Transverse colon (tissue), 4 donors: ENCODE measurements at places on chromosomes 11 and 22.

- DNase-seq = peak; percentile 90
Measured at GRCh38 chr11:65856689-65857499, 1.1 kb downstream of the CFL1 start.

DNA sequence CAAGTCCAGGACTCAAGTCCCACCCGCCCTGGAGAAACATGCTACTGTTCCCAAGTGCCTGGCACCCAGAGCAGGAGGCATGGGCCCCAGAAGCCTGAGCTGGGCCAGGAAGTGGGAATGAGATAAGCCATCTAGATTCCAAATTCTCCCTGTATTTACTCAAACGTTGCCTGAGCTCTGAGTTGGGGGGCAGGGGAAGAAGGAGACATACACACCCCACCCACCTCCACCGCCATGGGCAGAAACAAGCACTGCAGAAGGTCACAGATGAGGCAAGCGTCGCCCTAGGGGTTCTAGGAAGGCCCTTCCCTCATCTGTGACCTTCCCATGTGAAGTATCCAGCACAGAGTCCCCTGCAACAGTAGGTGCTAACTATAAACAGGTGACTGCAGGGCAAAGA is 54.0 kb downstream of the PLEKHA7 start:
- no peak for DNase-seq

GRCh38 chr11:132590986-132591385 is 941.3 kb downstream of the OPCML start:
- DNase-seq = no peak

GRCh38 chr22:30582051-30582450 is 7.6 kb upstream of the GAL3ST1 start:
- no peak for DNase-seq

GRCh38 chr22:17095538-17095937 is 10.7 kb downstream of the IL17RA start:
- DNase-seq = no peak

DNA sequence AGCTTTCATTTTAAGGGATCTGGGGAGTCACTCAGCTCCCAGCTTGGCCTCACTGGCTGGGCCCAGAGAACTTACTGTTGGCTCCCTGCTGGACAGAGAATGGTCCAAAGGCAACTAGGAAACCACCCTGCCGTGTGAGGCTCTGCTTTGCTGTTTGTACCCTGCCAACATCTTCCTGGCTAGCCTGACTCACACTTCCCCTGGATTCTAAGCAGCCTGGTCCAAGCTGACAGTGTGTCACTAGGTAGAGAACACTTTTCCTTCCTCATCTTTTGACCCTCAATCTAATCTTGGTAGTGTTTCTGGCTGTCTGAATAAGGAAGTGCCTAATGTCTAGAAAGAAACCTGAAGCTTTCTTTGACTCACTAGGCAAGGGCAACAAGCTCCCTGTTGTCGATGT is 76.7 kb downstream of the FAR1 start:
- DNase-seq = no peak

DNA sequence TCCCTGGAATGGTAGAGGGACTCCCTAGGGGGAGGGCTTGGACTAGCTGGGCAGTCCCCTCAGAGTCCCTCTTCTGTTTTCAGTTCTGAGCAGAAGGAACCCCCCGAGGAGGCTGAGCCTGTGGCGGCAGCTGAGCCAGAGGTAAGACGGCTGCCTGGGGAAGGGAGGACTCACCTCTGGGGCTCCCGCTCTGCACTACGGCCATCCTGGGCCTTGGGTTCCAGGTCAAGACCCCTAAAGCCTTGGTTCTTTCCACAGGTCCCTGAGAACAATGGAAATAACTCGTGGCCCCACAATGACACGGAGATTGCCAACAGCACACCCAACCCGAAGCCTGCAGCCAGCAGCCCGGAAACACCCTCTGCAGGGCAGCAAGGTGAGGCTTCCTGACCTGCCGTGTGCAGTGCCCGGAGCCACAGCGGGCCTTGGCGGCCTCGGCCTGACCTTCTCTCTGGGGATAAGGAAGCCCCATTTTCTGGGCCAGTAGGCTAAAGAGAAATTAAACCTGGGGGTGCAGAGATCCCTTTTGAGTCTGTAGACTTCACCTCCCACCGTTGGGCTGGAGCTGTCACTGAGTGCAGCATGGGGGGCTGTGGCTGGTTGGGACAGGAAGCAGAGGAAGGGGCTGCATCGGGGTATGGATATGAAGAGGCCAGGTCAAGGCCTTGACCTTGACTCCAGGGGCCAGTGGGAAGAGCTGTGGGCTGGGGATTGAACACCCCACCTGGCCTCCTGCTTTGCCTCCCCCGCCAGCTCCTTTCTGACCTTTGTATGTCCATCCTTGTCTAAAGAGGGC is 15.0 kb downstream of the INCENP start:
- no peak for DNase-seq

- no peak for DNase-seq
Measured at GRCh38 chr11:13364388-13364787, 86.8 kb downstream of the BMAL1 start.

DNA sequence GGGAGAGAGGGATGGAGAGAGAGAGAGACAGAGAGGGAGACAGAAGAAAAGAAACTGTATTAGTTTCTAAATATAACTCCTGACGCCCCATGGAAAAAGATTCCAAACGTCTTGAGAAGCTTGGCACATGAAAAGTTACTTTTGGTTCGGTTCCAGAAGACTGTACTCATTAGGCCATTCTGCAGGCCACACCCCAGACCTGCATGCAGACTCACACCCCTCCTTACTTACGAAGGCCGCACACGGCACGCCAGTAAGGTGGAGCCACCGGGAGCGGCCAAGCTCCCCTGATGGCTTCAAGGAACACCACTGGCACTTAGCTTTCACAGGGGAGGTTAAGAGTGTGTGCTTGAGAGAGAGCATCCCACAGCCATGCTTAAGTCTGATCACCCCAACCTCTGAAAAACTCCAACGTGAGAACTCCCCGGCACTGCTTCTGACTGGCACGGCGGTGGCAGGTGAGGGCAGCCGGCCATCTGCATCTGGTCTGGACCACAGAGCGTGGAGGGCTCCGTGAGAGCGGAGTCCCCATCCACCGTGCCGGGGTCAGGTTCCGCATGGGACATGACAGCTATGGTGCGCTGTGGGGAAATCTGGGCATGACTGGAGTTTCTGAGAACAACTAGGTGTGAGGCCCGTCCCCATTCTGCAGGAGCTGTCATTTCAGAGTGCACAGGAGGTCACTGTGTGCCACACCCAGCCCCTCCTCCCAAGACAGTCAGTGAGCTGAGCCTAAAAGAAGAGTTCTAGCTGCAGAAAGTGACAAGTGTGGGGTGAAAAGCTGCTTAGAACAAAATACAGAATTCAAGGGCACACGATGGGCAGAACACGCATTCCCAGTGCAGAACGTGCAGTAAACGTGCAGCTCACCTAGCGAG is 62.4 kb downstream of the MYH9 start:
- peak; percentile 80 for DNase-seq

DNA sequence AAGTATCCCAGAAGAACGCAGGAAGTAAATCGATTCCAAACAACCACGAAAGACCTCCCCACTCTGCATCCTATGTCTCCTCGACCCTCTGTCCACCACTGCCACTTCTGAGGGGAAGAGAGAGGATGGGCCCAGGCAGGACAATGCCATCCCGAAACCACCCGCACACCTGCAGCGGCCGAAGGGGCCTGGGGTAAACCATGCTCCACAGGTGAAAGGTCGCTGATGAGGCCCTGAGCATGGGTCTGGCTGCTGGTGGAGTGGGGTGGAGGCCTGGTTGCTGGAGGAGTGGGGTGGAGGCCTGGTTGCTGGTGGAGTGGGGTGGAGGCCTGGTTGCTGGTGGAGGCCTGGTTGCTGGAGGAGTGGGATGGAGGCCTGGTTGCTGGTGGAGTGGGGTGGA is 13.1 kb downstream of the TOLLIP start:
- no peak for DNase-seq

GRCh38 chr22:46612341-46612903 is 7.8 kb upstream of the GRAMD4 start:
- no peak for DNase-seq

- DNase-seq = no peak
Measured at GRCh38 chr11:57751176-57751575, 443 bp downstream of the BTBD18 start.

GRCh38 chr22:28023774-28024173 is 104.7 kb upstream of the PITPNB start:
- no peak for DNase-seq

DNA sequence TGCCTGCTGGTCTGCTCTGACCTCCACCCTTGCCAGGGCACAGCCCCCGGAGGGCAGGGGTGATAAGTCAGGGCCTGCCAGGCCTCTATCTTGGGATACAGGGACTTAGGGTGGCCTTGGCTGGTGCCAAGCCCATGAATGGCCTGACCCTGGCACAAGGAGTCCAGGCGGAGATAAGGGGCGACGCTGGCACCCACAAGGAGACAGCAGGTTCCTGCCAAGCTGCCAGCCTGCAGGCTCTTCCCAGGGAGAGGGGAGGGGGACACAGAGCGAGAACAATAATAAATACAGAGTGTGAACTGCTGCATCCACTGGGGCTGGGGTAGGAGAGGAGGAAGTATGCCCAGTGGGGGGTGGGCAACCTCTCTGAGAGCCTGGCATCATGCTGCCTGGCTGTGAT is 978 bp downstream of the CSDC2 start:
- DNase-seq = no peak

GRCh38 chr22:11627798-11628650 is 3900.0 kb upstream of the OR11H1 start:
- no peak for DNase-seq

DNA sequence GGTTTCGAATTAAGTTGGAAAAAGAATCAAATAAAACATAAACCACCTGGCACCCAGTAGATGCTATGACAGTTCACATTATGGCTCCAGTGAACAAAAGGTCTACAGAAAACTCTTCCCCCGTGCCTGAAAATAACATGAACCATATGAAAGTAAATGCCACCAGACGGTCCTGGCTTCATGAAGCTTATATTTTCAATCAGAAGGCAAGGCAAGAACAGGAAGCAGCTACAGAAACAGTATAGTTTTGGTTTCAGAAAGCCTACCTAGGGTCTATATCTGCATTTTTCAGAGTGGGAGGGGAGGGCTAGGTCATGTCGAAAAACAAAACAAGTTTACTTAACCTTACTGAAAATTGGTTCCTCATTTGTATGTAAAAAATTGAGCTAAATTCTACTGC is 9.8 kb downstream of the RAB30 start:
- DNase-seq = no peak

DNA sequence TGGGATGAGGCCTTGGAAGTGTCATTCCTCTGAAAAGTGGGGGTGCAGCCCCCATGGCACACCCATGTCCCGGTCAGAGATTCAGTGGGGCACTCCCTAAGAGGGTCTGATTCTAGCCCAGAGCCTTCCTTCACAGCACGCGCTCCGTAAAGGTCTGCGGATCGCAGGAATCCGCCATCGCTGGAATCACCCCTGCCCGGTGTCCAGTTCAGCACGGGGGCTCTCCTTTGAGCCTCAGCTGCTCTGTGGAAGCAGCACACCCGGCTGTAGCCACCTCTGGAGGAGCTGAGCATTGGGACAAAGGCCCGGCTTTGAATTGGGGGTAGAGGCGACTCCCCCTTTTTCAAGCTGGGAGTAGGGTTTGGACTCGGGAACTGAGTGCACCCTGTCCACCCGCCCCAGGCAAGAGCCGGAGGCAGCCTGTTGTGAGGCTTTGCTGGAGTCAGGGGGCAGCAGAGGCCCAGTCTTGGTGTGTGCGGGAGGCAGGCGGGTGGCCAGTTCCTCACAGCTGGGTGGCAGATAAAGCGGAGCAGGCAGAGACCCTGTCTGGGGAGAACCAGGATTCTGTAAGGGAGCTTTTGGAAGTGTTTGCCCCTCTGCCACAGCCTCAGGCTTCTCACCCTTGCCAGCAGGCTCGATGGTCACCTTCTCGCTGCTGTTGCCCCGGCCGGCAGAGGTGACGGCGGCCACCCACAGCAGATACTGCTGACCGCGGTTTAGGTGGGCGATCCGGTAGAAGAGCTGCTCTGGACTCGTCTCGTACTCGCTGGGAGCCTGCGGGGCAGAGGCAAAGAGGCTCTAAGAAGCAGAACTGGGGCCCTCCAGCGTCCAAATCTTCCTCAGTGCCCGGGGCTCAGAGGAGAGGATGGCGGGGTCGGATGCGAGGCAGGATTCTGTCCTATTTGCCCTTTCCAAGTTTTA is 115.9 kb downstream of the CEP164 start:
- peak; percentile 35 for DNase-seq

GRCh38 chr11:117188620-117189081 is 10.1 kb downstream of the SIDT2 start:
- no peak for DNase-seq

GRCh38 chr11:47329987-47330931 is 22.2 kb downstream of the MYBPC3 start:
- DNase-seq = no peak

- no peak for DNase-seq
Measured at GRCh38 chr22:23357053-23357452, 176.7 kb downstream of the BCR start.

DNA sequence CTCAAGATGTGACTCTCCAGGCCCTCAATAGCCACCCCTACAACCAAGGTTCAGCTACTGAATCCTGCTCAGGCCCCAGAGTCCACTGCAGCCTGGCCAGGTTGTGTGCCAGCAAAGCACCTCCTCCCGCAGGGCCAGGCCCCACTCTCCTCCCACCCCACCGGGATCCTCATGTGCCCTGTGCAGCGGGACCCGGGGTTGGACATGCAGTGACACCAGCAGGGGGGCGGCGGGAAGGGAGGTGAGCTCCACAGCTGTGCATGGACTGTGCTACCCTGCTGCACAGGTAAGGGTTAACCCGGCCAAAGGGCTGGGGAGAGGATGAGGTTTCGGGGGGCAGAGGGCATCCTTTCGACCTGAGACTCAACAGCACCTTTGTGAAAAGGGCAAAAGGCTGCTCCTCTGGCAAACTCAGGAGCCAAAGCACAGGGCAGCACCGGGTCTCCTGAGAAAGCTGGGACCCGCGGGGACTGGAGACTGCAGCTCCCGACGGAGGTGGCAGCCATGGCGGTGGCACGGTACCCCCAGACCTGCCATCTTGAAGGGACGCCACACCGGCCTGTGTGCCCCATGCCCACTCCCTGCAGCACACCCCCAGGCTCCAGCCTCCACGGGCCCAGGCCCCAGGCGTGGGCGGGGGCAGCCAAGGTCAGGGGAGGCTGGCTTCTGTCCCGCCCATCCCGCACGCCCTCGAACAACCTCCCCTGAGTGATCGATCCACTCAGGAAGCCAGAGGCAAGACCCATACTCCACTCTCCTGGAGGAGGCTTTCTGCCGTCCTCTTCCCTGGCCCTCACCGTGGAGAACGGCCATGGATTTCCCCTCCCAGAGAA is 10.6 kb downstream of the PLXNB2 start:
- no peak for DNase-seq

- DNase-seq = no peak
Measured at GRCh38 chr11:32152216-32152615, 61.3 kb downstream of the RCN1 start.

- no peak for DNase-seq
Measured at GRCh38 chr11:678297-678696, 16.7 kb downstream of the DEAF1 start.

- no peak for DNase-seq
Measured at GRCh38 chr11:123586568-123586967, 67.9 kb downstream of the SCN3B start.
